H1 (cell line): ENCODE measurements at places on chromosomes 2 and 18.

- H3K27me3 ChIP-seq: no peaks in the 10 kb centered on the region
- no peak overlapping the region for H3K4me3 ChIP-seq
- no peak for DNase-seq
Observed at GRCh38 chr2:104952976-104953375, 84.9 kb upstream of the MRPS9 start.

GRCh38 chr2:60819936-60820335, 61.4 kb upstream of the REL start:
- no peaks in the 10 kb centered on the region for H3K4me1 ChIP-seq
- H3K27ac ChIP-seq: no peak overlapping the region
- H3K36me3 ChIP-seq: no peaks in the 10 kb centered on the region
- H3K27me3 ChIP-seq: no peaks in the 10 kb centered on the region

GRCh38 chr2:235950473-235950809, 217.7 kb downstream of the GBX2 start:
- peaks cover 17% of the 10 kb centered on the region for H3K4me1 ChIP-seq
- H3K27ac ChIP-seq: no peak overlapping the region
- DNase-seq: no peak
- no peaks in the 10 kb centered on the region for H3K27me3 ChIP-seq
- no peak overlapping the region for H3K4me3 ChIP-seq

- DNase-seq: no peak
- no peak overlapping the region for H3K27ac ChIP-seq
- H3K36me3 ChIP-seq: no peaks in the 10 kb centered on the region
- H3K27me3 ChIP-seq: no peaks in the 10 kb centered on the region
- H3K4me3 ChIP-seq: no peak overlapping the region
Observed at GRCh38 chr2:69998761-69999160, 37.3 kb upstream of the ASPRV1 start.

GRCh38 chr2:105427485-105427884, 28.6 kb upstream of the FHL2 start:
- DNase-seq: no peak
- H3K27ac ChIP-seq: no peak overlapping the region
- peaks cover 11% of the 10 kb centered on the region for H3K4me1 ChIP-seq
- H3K36me3 ChIP-seq: no peaks in the 10 kb centered on the region
- H3K27me3 ChIP-seq: no peaks in the 10 kb centered on the region
